ENCODE measurements at places on chromosomes 13 and 19. TPM values are rescaled to one million over a fixed set of nuclear protein-coding genes. Genes with fewer than 3 reads are reported as not detected.

DNA sequence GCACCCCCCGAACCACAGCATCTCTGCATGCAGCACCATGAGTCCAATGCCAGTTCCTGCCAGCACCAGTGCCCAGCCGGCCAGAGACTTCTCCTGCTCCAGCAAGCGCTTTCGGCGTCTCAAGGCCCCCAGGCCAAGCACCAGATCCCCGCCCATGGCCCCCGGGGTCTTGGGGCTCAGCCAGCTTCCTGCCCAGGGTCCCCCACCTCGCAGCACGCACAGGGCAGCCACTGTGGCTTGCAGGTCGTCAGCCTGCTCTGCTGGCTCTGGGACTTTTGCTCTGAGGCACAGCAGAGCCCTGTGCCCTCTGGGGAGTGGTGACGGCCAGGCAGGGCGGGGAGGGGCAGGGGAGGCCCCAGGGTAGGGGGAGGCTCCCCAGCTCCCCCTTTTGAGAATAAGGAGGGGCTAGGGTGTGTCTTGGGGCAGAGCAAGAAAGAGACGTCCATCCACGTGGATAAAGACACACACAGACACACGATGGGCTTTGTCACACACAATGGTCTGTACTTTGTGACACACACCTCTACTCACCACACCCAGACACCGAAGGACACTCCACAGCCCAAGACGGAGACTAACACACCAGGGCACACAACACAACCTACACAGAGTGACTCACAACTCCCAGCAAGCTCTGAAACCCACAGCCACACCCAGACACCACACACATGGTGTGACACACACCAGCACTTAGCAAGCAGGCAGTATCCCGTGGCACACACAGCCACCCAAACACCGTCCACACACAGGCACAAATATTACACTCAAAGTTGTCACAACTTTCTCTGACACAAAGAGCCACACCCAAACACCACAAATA, at the start of gene KCNN4:
KCNN4 (minus strand) TSS at position 268 of the 820 bp plus-strand sequence; CDS start at position 156, 112 bp downstream.
- DNase-seq: no peak

ZNF530 gene
- polyA plus RNA-seq: 7.7 TPM

GRCh38 chr19:1244693-1245451, 3.3 kb downstream of the ATP5F1D start:
- no peak for DNase-seq

DNA sequence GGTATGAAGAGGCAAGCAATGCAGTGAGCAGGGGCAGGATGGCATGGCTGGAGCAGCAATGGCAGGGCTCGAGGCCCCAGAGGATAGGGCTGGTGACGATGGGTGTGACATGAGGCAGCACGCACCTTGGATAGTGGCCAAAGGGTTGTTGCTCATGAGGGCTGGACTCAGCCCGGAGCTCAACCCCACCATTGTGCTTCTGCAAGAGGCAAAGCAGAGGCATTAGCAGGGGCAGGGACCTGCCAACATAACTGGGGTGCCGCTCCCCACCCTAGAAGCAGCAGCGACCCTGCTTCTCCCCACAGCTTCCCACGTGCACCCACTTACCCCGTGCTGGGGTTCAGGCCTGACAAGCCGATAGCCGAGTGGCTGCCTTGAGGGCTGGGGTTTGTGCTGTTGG, 15.8 kb downstream of the ZNF574 start:
- no peak for DNase-seq

RXFP2 gene
- 0.49 TPM for polyA plus RNA-seq
